Activated CD4-positive, alpha-beta T cell treated with anti-CD3 and anti-CD28 coated beads for 36 hours (primary cell): ENCODE measurements at places on chromosomes 7 and 10. TPM values are rescaled to one million over a fixed set of nuclear protein-coding genes. Genes with fewer than 3 reads are reported as not detected.

Gene GOLGA7B
- total RNA-seq = 0.47 TPM

Gene NME8
- not detected for total RNA-seq

Gene PTF1A
- not detected for total RNA-seq

Gene PTN
- total RNA-seq = not detected

Gene GPR85
- not detected for total RNA-seq

Gene MAGI2
- 0.12 TPM for total RNA-seq

Gene SMO
- total RNA-seq = 0.71 TPM

Gene HGF
- total RNA-seq = not detected

Gene CPA4
- total RNA-seq = not detected

Gene MYL7
- total RNA-seq = not detected
